Vagina (tissue), 2 donors: ENCODE measurements at places on chromosomes 4 and X. TPM values are rescaled to one million over a fixed set of nuclear protein-coding genes. Genes with fewer than 3 reads are reported as not detected.

Gene FHDC1
- total RNA-seq, result 6.4 TPM

Gene P2RY8
- total RNA-seq, result 0.74 TPM

Gene FAM9C
- total RNA-seq, result not detected

Gene PTCHD1
- total RNA-seq, result 3.4 TPM
